Brain pericyte (primary cell): ENCODE measurements at places on chromosomes 12 and 14.

- DNase-seq = no peak
Measured at GRCh38 chr14:68230950-68231717, 411.6 kb downstream of the RAD51B start.

DNA sequence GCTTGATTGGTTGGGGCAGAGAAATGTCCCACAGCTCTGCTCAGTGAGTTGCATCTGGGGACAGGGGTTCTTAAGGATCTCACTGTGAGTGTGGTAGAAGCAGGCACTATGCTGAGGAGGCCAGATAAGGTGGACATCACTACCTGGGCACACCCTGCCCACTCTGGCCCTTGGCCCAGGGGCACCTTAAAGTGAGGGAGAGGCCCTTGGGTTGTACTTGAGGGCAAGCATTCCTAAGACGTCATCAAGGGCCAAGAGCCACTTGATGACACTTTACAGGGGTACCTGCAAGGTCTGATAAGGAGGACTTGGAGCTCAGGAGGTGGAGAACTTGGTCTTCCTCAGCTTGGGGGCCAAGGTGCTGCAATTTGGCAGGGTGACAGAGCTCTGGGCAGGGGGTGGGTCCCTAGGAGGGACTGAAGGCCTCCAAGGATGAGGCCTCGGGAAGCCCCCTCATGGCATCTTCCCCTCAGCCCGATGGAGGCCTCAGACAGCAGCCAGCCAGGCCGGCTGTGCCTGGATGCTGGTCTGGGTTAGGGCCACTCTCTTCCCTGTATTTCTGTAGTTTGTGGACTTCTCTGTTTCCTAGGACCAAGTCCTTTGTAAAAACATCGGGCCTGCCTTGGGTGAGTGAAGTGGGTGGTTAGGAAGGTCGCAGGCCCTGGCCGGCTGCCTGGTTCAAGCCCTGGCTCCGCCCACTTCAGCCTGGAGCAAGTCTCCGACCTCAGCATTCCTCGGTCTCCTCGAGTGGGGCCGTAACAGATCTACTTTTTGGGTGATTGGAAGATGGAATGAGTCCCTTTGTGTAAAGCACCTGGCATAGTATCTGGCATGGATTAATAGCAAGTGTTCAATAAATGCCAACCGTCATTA lies 24.8 kb downstream of the GPR68 start:
- no peak for DNase-seq

DNA sequence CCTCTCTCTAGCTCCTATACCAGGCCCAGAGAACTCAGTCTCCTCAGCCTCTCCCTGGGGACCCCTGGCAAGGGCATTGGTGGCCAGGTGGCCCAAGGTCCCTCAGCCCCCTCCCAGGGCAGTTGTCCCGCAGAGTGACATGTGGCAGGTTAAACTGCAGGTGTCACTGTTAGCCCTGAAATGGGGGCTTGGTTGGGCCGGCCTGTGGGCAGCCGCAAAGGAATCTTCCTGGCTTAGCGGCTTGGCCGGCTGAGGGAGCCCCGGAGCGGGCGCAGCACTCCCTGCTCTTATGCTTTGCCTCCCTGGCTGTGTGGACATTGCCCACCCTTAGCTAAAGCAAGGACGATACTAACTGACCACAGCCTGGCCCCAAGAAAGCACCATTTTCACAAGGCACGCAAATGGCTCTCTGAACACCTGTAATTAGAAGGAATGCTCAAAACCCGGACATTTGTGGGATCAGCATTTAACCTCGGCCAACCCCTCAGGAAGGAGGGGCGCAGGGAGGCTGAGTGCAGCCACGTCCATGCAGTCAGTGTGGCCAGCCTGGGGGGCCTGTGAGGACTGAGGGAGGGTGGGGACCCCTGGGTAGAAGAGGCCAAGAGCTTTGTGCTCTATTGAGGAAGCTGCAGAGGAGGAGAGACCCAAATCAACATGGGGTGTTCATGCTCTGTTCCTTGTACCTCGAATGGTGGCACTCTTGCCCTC lies 82.2 kb downstream of the PAPOLA start:
- DNase-seq = no peak

DNA sequence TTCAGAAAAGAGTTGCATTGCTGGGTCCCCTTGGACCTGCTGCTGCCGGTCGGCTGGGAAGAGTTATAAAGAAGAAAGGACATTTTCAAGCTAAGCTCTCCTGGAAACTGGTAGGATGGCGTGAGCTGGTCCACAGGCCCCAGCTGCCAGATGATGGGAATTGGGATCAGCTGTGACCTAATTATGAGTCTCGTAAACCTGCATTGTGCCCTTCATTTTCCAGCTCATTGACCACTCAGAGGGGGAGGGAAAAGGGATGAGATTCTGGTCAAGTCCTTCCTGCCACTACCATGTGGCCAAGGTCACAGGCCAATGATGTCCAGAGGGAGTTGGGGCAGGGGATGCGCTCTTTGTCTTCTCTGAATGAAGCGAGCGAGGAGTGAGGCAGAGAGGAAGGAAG lies 320.9 kb downstream of the NRXN3 start:
- no peak for DNase-seq

GRCh38 chr12:131345521-131346436 lies 365.1 kb upstream of the SFSWAP start:
- DNase-seq = no peak

DNA sequence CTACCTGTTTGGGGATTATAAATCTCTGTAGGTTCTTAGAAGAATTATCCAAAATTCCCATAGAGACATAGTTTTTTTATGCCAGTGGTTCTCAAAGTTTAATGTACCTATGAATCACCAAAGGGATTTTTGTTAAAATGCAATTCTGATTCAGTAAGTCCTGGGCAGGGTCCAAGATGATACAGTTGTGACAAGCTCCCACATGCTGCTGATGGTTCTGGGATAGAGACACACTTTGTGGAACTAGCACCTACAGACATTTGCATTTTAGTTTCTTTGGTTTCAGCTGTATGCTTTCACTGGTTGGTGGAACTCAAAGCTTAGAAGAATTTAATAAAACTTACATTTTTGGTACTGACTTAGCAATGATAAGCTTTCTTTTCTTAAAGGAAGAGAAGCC lies 80.4 kb downstream of the PTCSC3 start:
- DNase-seq = no peak

DNA sequence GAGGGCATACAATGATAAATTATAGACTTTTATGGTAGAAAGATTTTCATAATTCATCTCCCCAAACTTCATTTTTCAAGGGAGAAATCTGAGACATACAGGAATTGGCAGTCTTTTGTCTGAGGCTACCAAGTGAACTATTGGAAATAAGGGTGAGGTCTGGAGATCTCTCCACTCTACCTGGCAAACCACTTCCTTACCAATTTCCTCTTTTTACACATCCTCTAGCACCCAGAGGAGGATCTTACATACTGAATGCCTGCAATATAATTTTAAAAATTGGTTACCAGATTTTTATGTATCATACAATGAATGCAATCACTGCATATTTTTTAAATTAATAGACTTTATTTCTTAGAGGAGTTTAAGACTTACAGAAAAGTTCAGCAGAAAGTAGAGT lies 6.6 kb downstream of the PDE6H start:
- no peak for DNase-seq

- DNase-seq = no peak
Measured at GRCh38 chr14:56608689-56609088, 29.1 kb downstream of the TMEM260 start.

DNA sequence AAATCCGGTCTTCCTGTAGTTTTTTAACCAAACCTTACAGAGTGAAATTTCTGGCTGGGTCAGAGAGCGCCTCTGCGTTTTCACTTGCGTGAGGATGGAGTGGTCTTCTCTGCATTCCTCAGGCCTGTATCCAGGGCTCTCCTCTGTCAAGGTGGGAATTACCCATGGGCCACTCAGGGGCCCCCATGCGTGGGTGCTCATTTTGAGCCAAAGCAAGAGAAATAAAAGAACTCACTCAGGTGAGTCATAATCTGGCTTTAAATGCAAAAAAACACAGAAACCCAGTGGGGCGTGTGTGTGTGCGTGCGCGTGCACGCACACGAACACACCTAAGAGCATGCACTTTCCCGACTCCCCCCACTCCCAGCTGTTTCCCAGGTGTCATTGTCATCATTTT lies 104.0 kb upstream of the PWP1 start:
- DNase-seq = no peak

DNA sequence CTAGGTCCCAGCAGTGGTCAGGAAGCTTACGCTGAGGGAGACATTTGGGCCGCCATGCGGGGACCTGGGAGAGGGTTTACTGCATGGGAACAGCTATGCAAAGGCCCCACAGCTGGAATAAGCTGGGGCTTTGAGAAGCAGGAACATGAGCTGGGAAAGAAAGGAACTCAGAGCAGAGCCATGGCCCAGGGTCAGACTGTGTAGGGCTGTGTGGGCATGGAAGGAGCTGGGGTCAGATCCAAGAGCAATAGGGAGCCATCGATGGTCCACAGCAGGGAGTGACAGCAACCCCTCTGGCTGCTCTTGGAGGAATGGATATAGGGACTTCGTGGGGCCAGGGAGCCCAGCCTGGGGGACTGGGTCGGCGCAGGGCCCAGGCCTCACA lies 151.6 kb downstream of the ADGRD1 start:
- DNase-seq = no peak

DNA sequence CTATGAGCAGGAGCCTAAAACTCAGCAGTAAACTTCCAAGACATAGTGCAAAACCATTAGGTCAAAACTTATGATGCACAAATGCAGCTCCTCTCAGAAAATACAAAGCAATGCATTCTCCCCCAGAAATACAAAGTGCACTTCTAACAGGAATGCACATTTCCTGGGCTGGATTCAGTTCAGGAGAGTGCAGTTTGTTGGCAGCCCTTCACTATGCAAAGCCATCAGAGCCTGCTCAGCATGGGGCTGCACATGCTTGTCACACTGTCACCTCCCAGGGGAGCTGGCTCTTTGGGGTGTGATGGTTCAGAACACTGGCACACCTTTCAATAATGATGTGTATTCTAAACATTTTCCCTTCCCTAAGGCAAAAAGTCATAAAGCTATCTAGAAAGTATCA lies 110.4 kb downstream of the KCNK10 start:
- no peak for DNase-seq

- DNase-seq = no peak
Measured at GRCh38 chr12:3554371-3555115, 63.5 kb downstream of the PRMT8 start.
